ENCODE measurements at places on chromosomes 6 and 20.

GRCh38 chr6:154989448-154989847, 5.7 kb upstream of the TIAM2 start:
- DNase-seq: no peak

GRCh38 chr6:90162648-90163387, 133.8 kb downstream of the BACH2 start:
- DNase-seq: no peak

GRCh38 chr6:111552241-111552744, 53.4 kb downstream of the TRAF3IP2 start:
- no peak for DNase-seq

DNA sequence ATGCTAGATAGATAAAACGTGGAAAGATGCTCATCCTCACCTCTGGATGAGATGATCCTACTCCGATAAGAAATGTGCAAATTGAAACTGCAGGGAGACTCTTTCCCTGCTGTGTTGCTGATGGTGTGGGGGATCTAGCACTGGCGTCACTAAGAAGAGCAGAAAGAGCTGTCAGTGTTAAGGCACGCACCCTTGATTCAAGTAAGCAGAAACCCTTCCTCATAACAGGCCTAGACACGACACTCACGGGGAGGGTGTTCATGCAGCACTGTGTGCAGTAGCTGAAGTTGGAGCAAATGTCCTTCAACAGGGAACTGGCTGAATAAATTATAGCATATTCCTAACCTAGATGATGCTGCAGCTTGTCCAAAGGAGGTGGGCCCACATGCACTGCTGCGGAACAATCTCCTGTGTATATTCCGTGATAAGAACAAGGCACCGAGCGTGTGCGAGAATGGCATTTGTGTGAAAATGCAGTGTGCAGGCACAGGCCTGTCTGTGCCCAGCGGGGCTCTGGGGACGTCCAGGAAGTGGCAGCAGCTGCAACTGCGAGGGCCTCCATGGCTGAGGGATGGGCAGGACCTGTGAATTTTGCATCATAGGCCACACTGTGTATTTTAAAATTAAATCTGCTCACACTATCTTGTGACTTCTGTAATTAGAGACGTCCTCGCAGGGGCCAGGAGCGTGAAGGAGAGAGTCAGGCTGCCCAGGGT, 64.0 kb downstream of the TCP11 start:
- DNase-seq: no peak

DNA sequence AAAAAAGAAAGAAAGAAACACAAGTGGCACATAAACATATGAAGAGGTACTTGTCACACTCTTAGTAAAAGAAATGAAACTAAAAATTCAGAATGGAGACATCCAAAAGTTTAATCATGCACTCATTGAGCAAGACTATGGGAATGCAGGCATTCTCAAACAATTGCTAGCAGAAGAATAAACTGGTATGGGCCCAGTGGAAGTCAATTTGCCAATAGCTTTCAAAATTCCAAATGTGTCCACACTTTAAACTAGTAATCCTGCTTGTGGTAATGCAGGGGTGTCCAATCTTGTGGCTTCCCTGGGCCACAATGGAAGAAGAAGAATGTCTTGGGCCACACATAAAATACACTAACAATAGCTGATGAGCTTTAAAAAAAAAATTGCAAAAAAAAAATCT, 97.4 kb downstream of the EPB41L2 start:
- no peak for DNase-seq

DNA sequence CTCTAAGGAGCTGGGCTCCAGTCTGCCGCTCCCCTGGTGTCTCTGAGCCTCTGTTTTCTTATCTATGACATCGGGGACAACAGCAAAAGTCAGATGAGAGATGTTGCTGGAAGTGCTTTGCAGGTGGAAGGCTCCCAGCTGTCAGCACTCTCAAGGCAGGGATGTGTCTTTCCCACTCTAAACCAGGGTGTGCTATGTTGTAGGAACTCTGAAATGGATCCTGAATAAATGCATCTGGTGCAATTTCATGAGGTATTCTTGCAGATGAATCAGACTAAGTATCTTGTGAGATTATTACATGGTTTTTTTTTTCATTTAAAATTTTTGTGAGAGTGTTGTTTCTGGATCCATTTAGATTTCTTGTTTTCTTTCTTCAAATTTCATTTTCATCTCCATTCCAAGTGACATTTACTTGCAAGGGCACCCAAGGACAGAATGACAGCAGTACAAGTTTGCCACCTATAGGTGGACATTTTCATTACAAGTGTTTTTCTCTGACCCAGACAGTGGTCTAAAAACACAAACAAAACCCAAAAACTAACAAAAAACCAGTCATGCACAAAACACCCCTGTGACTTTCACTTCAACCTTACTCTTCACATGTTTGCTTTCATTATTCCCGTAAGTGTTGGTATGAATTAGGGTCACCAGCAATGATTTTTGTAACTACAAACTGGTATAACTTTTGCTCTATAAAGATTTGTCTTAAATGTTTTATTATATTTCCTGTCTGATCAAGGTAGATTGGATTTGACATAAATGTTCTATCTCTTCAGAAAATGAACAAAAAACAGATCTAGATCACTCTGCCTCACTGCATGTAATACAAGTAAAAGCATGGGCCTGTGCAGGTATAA, 14.7 kb upstream of the SIM1 start:
- no peak for DNase-seq

DNA sequence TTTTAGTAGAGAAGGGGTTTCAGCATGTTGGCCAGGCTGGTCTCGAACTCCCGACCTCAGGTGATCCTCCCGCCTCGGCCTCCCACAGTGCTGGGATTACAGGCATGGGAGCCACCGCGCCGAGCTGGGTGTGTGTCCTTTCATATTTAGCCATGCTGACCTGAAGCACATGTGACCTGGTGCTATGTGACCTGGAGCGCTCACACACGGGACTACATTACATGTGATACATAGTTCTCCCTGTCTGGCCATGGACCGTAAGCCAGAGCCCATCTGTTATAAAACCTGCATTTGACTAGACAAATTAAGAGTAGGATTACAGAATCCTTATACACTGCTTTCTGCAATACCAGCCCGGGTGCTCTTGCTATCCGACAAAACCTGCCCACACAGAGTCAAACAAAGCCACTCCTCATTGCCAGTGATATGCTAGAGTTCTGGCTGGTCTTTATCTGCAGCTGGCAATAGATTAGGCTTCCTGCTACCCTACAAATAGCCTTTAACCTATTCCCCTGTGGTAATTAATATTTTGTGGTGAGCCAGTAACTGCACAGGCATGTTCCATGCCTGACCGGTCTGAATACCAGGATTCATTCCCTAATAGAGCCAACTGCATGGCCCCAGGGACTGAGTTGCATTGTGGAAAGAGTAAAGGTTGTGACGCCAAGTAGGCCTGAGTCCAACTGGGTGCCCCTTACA, 26.3 kb upstream of the FAM50B start:
- no peak for DNase-seq

DNA sequence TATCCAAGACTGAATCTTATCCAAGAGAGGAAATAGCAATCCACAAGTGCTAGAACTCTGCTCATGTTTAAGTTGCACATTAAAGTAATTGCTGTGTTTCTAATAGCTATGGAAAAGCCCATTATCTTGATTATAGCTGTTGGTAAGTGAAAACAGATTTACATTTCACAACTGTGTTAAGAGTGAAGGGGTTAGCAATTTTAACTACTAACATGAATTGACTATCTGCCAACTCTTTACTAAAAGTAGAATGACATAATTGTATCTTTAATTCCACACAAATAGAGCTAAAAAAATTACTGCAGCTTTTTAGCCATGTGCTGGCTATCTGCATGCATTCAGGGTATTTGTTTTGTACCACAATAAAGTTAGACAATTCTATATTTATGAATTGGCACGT, 277.9 kb upstream of the IRAK1BP1 start:
- no peak for DNase-seq

- no peak for DNase-seq
These were observed 65.9 kb upstream of the SMLR1 start for GRCh38 chr6:130761286-130761685.

GRCh38 chr6:11890849-11891248, 112.2 kb upstream of the ADTRP start:
- DNase-seq: no peak

DNA sequence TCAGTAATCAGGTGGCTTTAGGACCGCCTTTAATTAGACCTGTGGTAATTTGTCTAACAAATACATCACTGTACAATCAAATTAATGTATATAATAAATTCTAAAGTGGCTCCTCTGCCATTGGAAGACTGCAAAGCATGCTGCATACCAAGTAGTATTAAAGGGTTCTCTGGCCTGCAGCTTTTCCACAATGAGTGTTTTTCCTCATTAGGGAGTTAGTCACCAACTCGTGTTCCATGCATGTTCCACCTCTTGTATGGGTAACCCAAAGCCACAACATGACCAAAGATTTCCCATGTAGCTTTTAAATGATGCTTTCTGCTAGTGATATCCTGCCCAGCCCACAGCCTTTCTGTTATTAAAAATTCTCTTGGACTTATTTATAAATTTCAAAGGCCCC, 218.7 kb downstream of the FUT9 start:
- DNase-seq: no peak

DNA sequence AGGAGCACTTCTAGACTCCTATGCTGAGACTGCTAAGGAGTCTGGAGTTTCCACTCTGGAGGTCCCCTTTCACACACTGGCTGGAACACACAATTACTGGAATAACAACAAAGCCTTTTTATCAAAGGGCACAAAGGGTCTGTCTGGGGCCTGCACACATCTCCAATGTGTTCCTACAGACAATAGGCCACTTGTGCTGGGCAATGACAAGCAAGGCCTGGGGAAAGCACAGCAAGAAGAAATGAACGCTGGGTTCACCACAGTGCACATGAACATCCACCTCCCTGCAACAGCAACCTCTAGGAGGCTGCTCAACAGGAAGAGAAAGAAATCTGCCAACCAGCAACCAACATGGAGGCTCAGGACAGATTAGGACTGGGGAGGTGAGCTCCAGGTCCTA, 43.9 kb downstream of the TRPC4AP start:
- no peak for DNase-seq

DNA sequence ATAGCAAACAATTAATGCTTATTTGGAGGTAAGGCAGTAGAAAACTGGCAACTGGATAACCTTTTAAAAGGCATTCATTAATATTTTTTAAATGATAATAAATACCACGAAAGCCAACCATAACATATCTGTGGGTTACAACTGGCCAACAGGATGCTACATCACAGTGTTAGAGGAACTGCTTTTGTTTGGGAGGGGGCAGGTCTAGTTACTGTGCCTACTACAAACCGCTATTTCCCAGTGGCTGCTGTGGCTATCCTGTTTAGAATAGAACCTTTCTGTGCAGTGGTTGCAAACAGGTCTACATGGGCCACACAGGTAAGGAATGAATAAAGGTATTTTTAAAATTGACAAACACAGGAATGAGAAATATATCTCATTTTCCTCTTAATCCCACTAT, 976 bp downstream of the PIGT start:
- DNase-seq: no peak

- DNase-seq: no peak
These were observed 27.4 kb upstream of the NOP56 start for GRCh38 chr20:2625062-2625461.

DNA sequence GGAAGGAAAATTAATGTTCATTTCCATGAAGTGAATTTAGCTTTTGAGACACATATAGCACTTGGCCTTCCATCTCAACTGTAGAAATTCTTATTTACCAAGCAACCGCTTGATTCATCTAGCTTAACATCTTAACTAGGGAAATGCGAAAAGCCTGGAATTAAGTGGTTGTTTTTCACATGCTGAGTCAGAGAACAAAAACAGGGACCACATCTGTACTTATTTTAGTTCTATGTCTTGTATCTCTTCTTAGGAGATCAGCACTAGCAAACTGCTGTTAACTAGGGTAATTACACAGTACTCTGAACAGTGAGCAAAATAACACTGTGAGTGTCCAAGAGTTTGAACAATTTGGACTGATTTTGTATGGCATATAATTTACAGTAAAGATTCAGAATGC, 590.9 kb upstream of the NRSN1 start:
- no peak for DNase-seq

- DNase-seq: no peak
These were observed 36.1 kb downstream of the ZNF334 start for GRCh38 chr20:46477225-46477624.

DNA sequence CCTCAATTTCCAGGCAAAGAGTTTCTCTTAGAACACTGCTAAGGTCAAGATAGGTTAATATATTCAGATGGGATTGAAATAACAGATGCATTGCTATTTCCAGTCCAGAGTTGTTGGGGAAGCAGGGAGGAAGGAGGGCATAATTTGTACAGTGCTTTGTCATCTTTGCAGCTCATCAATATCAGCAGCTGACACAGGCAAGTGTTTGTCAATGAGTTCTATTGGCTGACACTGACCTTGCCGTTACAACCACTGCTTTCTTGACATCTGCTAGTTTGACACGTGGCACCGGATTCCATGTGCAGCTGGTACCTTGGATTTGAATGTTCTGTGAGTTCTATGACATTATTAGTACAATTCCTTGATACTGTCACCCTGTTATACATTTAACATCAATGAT, 28.0 kb upstream of the MLIP start:
- no peak for DNase-seq

- DNase-seq: no peak
These were observed 100.9 kb downstream of the TMEM242 start for GRCh38 chr6:157222201-157222981.

- DNase-seq: no peak
These were observed 4.5 kb downstream of the PHF3 start for GRCh38 chr6:63640062-63640461.

- no peak for DNase-seq
These were observed 208.1 kb upstream of the PROKR2 start for GRCh38 chr20:5524896-5525295.

DNA sequence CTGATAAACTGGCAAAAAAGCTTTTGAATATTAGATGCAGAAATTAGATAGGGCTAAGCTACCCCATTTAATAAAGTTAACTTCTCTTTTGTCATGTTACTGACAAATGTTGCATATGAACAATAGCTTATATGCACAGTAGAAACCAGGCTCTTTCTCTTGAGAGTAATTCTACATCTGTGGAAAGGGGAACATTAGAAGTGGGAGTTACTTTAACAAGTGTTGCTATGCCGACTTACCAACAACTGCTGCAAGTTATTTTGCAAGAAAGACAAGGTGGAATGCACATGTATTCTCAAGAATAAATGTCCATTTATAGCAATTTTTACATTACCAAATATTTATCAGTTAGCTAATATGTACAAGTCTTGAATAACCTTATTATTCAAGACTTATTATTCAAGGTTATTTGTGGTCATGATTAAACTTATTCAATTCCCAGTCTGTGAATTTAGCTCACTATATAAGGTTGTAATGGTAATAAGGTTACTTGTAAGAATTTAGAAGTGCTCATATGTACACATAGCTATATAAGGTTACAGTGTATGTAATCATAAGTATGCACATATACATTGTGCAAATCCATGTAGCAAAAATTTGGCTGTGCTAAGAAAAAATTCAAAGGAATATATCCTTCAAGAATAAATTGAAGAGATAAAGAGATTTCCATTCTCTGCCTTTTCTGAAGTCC, 38.3 kb downstream of the ADGRG6 start:
- no peak for DNase-seq

DNA sequence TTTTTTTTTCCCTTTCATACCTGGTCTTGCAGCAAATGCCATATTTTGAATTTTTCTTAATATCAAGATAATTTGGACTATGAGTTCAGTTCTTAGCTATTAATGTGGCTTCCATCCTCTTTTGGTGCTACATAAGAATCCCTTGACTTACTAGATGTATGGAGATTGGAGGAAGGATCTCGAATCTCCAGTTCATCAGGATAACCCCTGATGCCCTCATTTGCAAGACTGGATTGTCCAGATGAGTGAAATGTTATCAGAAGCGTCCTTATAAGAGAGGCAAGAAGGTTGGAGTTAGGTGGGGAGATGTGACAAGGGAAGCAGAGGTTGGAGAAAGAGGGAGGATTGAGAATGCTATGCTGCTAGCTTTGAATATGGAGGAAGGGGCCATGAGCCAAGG, 499.6 kb upstream of the SYNCRIP start:
- DNase-seq: no peak

All from activated gamma-delta T cell (primary cell).